Stimulated activated CD8-positive, alpha-beta memory T cell treated with anti-CD3 and anti-CD28 coated beads, Interleukin-15, amount 100 ng/mL, for 48 hours (primary cell): ENCODE measurements at places on chromosomes 5 and 9.

DNA sequence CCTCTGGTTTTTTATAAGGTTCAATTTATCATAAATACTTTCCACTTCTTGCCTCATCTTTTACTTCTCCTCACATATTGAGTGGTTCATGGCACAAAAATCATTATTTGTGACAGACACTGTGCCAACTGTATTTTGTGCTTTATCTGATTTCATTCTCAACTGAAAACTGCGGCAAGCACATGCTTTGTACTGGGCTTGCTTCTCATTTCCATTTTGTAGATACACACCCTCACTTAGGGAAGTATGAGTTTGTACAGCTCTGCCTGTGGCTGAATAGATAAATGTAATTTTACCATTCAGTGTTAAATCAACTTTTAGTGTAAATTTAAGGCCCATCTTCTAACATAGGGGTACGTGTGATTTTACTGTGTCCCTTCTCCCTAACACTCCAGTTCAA, 83.6 kb downstream of the ANXA2R start:
- no peak for DNase-seq

GRCh38 chr5:112485934-112486355, 66.9 kb upstream of the EPB41L4A start:
- no peak for DNase-seq

DNA sequence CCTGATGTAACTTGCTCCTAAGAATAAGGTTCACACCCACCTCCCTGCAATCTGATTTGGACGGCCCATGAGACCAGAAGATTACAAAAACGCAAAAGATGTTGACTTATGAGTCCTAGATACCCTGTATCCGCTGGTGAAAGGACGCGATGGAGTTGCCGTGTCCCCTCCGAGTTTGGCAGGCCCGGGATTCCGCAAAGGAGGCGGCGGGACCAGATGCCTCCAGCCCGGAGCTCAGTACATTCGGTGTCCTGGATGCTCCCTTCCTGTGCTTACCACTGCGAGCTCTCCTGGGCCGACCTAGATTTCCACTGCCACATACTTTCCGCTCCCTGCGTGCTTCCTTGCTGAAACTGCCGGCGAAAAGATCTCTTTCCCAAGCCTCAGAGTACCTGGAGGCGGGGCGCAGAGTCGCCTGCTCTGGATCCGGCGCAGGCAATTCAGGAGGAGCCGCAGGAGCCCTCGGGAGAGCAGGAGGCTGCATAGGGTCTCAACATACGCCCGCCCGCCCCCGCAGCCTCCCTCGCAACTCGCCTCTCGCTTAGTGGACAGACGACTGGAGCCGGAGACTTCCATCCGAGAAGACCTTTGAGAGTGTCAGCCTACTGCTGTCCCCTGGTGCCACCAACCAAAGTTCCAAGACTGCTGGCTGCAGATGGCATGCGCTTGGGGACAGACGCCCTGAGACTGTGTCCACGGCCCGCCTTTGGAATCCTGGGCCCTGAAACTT, 39.8 kb downstream of the ANXA2R start:
- no peak for DNase-seq

- no peak for DNase-seq
Measured at GRCh38 chr9:80059979-80060378, 488.2 kb downstream of the TLE4 start.

DNA sequence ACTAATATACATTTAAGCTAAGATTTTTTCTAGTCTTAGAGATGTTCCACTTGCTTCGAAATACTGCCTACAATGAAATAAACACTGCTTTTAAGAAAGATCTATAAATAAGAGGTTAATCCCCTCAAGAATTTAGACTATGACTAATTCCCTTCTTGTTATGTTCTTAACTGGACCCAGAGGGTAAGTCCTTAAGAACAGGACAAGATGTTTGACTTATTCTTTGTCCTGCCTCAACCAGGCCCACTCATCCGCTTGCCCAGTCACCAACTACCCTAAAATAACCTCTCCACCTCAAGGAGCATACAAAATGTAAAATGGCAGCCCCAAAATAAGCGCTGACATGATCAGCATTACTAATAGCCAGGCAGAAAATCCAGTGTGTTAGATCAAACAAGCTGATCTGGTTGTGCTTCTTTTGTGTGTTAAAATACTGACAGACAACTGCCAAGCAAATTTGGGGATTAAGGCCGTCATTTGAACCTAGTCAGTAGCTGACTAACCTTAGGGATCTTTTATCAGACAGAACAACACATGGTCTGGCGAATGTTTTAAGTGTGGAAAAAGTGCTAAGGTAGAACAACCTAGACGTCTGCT, 93.7 kb upstream of the SMC5 start:
- DNase-seq: no peak

- no peak for DNase-seq
Measured at GRCh38 chr9:12759761-12760160, 15.1 kb upstream of the LURAP1L start.

GRCh38 chr9:136940526-136941230, 3.9 kb downstream of the FBXW5 start:
- no peak for DNase-seq
